ENCODE measurements at places on chromosomes 11 and 22. TPM values are rescaled to one million over a fixed set of nuclear protein-coding genes. Genes with fewer than 3 reads are reported as not detected.

- DNase-seq = no peak
Observed at GRCh38 chr11:17012712-17013547, 1.3 kb downstream of the PLEKHA7 start.

DNA sequence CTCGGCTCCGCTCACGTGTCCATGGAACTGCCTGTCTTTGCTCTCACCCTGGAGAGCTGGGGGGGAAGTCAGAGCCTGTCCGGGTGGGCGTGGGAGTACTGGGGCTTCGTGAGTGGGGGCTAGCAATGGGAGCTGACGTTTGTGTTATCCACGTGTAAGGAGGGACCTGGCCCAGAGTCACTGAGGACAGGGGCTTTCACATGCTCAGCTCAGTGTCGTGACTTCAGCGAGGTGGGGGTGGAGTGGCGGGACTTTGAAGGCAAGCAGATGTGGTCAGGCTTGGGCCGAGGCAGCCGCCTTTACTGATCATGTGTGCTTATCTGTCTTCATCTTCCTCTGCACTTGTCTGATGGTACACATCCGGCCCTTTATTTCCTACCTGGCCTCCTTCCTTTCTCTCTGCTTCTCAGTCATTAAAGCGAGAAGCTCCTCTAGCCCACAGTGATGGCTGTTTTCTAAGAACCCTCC, 113.1 kb upstream of the NNMT start:
- no peak for DNase-seq

GRCh38 chr11:61151545-61152252, 9.5 kb downstream of the VPS37C start:
- no peak for DNase-seq

GRCh38 chr11:107988397-107989158, 20.1 kb upstream of the CUL5 start:
- no peak for DNase-seq

- DNase-seq = no peak
Observed at GRCh38 chr11:10429526-10429925, 25.5 kb upstream of the AMPD3 start.

- DNase-seq = no peak
Observed at GRCh38 chr22:36052505-36052941, 23.9 kb upstream of the RBFOX2 start.

GRCh38 chr11:21501245-21501644, 691.6 kb upstream of the ANO5 start:
- no peak for DNase-seq

DNA sequence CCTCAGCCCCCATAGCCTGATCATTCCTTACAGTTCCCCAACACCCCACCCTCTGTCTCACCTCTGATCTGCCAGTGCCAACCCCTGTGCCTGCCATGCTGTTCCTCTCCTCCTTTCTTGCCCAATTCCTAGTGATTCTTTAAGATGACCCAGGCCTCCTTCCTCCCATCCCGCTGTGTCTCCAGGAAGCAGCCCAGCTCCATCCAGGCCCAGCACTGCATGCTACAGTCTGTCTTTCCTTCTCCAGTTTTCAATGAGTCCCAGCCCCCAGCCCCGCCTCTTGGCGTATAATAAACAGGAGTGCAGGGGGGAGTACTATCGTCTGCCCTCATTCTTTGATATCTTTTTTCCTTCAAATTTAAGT, 12.3 kb downstream of the LTBP3 start:
- no peak for DNase-seq

DNA sequence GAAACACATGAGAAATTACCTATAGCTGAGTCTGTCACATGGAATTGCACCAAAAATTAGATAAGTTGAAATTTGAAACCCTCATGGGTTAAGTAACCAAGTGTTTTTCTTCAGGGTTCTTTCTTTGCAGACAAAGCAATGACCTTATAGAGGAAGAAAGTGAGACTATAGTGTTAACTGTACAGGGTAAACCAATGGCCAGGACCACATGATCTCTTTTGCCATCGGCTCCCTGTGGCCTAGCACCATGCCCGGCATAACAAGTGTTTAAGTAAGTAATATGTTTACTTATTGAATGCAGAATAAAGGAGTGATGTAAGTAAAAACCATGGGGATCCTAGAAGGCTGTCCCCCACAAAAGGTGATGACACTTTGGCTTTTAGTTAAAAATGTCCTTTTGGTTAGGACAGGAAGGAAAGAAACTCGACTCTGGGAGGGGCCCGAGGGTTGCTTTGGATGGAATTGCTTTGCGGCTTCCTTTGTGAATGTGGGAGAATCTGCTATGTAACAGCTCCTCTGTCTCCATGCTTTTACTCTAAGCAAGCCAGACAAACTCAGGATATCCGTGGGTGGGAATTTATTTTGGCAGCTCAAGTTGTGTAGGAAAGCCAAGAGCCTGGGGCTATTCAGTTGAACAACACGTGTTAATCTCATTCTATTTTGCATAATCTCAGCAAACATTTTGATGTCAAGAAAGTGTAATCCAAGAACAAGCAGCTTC, 454.7 kb downstream of the INSC start:
- no peak for DNase-seq

DNA sequence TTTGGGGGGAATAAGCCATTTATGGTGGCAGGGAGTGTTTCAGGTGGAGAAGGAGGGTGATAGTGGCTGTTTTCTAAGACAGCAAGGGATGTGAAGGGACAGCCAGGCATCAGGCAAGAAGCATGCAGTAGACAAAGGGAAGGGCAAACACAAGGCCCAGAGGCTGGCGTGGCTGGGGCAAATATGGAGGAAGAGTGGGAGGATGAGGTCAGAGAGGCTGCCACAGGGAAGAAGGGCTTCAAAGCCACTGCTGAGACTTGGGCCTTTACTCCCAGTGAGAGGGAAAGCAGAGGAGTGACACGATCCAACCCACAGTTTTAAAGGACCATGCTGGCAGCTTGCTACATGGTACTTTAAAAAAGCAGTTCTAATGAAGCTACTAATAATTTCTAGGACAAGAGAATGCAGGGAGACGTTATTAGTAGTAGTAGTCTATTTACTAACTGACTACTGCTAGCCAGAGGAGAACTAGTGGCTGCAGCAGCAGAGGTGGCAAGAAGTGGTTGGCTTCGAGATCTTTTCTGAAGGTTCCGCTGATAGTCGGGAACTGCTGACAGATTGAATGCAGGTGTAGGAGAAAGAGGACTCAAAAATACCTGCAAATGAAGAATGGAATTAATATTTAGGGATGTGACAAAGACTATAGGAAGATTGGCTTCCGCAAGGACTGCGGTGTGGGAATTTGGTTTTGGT, 13.7 kb downstream of the KMT5B start:
- DNase-seq = no peak

- no peak for DNase-seq
Observed at GRCh38 chr11:122107045-122107444, 9.0 kb downstream of the BLID start.

DNA sequence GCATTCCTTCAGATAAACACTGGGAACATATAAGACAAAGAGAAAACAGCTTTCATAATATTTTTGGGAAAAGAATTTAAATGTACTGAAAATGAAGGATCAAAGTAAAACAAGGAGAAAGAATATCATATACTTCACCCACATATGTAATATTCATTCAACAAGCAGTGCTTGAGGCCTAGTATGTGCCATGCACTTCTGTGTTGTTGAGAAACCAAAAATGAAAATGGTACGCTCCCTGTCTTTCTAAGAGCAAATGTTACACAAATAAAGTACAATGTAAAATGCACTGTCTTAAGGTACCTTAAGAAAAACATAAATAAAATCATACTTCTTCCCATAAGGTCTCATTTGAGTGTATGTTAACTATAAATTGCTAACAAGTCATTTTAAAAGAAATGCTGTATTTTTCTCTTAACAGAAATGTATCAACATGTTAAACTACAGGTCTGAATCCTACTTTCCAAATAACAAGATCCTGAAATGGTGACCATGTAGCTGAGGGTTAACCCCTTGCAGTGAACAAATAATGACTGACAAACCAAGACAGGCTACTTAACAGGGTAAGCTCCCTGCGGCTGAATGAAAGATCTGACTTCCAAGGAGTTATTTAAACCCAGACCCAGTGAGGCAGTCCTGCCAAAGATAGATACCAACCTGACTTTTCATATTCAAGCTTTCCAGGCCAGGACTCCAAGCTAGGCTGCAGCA, 377.6 kb downstream of the DCDC1 start:
- no peak for DNase-seq

DNA sequence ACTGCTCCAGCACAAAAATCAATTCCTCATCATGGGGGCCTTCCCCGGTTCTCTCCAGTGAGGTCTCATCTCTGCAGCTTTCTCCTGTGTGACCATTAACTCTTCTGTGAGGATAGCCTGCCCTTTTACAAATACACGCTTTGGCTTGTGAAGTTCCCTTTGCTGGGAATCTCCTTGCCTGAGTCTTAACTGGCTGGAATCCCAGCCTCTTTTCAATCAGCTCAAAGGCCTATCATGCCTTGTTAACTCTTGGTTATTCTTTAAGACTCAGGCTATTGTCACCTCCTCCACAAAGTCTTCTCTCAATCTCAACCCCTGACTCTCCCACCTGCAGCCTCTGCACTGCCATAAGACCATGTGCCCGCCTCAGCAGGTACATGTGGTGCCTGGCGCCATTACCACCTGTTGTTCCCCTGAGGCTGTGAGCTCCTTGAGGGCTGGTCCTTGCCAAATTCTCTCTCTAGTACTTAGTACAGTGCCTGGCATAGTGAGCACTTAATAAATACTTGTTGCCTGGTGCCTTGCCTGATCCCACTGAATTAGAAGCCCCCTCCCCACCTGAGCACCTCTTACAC, 128.2 kb downstream of the ST3GAL4 start:
- DNase-seq = no peak

GRCh38 chr11:46673713-46674462, 26.5 kb downstream of the ARHGAP1 start:
- DNase-seq = no peak

ACER3 gene
- total RNA-seq = 7.8 TPM

LYVE1 gene
- total RNA-seq = not detected

GRK3 gene
- total RNA-seq = 8.8 TPM

RASL10A gene
- 0.49 TPM for total RNA-seq

APOBEC3H gene
- 0.55 TPM for total RNA-seq

CCDC73 gene
- not detected for total RNA-seq

AMBRA1 gene
- 36.8 TPM for total RNA-seq

DEUP1 gene
- not detected for total RNA-seq

TYMP gene
- 3.4 TPM for total RNA-seq

FAM111A gene
- total RNA-seq = 117 TPM

BCO2 gene
- 1.9 TPM for total RNA-seq

CATSPER1 gene
- total RNA-seq = not detected

OR2AG2 gene
- total RNA-seq = not detected
